ENCODE measurements at places on chromosomes 6 and 20.

GRCh38 chr6:152004036-152004566 lies 196.6 kb downstream of the ESR1 start:
- no peak for DNase-seq

GRCh38 chr6:114346451-114346850 lies 3.6 kb upstream of the HS3ST5 start:
- DNase-seq, result no peak

GRCh38 chr20:9225879-9226278 lies 157.0 kb downstream of the PLCB4 start:
- no peak for DNase-seq

- DNase-seq, result peak; percentile 78
Observed at GRCh38 chr20:51326201-51326819, 216.2 kb downstream of the NFATC2 start.

DNA sequence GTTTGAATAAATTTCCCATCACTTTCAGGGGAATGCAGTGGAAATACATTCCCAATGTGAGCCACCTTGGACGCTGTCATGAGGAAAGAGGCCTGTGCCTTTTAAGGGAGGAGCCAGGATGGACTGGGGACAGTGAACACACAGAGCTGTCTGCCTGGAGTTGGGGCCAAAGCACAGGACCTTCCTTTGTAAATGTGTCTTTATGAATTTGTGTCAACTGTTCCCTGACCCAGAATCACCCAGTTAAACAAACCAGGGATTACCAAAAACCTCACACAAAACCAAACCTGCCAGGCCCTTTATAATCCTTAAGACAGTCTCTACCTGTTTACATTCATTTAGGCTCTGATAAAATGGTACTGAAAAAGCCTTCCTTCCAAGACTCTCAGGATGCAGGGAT lies 513.7 kb downstream of the MAFB start:
- no peak for DNase-seq

DNA sequence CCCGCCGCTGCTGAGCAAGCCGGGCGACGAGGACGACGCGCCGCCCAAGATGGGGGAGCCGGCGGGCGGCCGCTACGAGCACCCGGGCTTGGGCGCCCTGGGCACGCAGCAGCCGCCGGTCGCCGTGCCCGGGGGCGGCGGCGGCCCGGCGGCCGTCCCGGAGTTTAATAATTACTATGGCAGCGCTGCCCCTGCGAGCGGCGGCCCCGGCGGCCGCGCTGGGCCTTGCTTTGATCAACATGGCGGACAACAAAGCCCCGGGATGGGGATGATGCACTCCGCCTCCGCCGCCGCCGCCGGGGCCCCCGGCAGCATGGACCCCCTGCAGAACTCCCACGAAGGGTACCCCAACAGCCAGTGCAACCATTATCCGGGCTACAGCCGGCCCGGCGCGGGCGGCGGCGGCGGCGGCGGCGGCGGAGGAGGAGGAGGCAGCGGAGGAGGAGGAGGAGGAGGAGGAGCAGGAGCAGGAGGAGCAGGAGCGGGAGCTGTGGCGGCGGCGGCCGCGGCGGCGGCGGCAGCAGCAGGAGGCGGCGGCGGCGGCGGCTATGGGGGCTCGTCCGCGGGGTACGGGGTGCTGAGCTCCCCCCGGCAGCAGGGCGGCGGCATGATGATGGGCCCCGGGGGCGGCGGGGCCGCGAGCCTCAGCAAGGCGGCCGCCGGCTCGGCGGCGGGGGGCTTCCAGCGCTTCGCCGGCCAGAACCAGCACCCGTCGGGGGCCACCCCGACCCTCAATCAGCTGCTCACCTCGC lies 1.5 kb downstream of the ARID1B start:
- DNase-seq, result peak; percentile 38

Data from hepatic stellate cell (primary cell).